GM12864 (cell line): ENCODE measurements at places on chromosomes 7 and 10.

- peak; percentile 19 for DNase-seq
Measured at GRCh38 chr10:30284865-30285594, 64.0 kb downstream of the MTPAP start.

- DNase-seq, result no peak
Measured at GRCh38 chr10:78867555-78867939, 201.2 kb upstream of the ZMIZ1 start.

DNA sequence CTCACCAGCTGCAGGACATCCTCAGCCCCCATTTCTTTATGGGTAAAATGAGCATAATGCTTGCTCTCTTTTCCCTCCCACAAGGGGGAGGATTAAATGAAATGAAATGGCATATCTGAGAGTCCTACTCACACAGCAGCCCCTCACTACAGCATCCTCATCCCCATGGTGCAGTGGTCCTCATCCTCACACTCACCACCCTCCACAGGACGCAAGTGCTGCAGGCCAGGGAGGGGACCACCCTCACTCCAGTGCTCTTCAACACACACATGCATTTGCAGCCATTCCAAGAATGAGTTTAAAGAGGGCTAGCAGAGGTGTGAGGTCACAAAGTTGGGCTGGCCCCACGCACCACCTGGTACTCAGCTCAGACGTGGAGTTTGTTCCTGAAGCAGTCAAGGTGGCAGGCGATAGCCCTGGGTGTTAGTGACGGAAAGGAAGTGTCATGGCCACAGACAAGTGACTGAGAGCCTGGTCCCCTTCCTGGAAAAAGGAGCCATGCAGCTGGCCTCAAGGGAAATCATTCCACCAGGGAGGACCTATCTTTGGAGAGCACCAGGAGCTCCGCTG lies 234.0 kb downstream of the TNS3 start:
- DNase-seq, result no peak

GRCh38 chr7:37320140-37320847 lies 128.4 kb downstream of the ELMO1 start:
- DNase-seq, result no peak

GRCh38 chr7:91543646-91544045 lies 279.4 kb downstream of the FZD1 start:
- no peak for DNase-seq

GRCh38 chr10:48681740-48682139 lies 2.9 kb upstream of the WDFY4 start:
- DNase-seq, result no peak

DNA sequence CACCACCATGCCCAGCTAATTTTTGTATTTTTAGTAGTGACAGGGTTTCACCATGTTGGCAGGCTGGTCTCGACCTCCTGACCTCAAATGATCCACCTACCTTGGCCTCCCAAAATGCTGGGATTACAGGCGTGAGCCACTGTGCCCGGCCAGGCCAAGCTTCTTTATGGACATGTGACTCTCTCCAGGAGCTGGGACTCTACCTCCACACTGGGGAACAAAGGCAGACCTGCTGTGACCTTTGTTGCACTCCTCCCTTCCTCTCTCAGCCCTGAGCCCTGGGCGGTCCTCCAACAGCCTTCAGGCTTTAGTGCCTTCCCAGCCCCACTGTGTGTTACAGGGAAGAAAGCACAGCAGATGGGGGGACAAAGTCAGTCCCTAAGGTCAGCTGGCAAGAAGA lies 55.0 kb upstream of the DUSP5 start:
- DNase-seq, result no peak

DNA sequence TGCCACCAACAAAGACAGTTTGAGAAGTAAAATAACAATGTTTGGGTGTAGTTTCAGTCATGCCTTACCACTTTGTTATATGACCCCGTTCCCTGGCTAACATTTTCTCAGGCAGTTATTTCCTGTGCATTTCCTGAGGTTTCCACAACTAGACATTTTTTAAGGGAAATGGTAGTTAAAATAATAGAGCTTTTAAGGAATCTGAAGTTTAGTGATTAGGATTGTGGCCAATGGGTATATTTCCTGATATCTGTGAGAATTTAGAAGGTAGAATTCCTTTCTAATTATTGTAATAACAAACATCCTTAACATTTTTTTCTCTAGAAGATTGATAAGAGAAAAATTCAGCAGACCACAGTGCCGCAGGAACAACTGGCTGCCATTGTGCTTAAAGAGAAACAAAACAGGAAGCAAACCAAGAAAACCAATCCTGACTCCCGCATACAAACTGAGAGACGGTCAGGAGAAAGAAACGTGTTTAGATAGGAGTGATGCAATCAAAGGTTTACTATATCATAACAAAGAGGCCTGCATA lies 193.6 kb downstream of the MBL2 start:
- DNase-seq, result no peak

DNA sequence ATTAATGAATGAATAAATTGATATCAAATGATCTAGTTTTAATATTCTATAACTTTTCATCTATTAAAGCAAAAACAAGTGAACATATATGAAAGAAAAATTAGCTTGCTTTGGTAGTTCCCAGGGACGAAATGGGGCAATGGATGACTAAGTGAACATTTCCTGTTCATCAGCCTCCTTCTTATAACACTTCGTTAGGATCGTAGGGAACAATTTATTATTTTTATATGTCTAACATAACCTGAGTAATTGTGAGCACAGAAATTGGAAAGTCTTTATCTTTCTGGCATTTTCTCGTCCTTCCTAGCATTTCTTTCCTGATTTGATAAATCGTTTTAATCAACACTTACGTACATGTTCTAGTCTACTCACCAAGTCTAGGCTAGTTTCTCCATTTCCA lies 59.1 kb upstream of the PPP1R3C start:
- no peak for DNase-seq

DNA sequence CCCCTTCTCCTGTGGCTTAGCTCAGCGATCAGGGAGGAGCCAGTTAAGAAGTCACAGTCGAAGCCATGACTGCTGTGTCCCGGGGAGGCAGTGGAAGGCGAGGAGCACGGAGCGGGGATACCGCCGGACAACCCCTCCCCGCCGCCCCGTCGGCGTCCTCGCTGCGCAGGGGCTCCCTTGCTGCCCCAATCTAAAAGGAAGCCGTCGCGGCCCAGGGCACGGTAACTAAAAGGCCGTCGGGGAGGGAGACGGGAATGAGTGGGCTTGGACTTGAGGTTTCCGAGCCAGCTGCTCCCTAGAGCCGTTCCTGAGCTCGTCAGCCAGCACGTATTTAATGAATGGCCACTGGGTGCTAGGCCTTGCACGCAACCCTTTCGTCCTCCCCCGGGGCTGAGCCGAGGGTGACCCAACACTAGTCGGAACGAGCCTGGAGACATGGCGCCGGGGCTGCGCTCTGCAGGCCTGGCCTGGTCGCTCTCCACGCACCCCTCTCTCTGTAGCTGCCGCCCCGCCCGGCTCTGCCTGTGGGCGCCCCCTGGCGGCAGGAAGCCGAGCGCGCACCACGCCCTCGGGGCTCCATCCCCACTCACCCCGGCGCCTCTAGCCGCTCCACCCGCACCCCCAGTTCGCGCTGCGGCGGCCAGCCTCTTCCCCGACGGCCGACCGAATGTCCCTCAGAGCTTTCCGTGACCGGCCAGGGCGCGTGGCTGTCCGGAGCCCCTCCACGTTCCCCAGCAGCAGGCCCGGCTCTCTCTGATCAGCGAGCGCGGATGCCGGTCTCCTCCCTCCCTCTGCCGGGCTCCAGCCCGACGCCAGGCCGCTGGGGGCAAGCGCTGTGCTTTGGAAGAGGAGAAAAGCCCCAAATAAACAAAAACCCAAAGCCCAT lies 29.3 kb upstream of the KCNK18 start:
- no peak for DNase-seq

- DNase-seq, result no peak
Measured at GRCh38 chr7:80047856-80048459, 86.7 kb upstream of the GNAI1 start.

DNA sequence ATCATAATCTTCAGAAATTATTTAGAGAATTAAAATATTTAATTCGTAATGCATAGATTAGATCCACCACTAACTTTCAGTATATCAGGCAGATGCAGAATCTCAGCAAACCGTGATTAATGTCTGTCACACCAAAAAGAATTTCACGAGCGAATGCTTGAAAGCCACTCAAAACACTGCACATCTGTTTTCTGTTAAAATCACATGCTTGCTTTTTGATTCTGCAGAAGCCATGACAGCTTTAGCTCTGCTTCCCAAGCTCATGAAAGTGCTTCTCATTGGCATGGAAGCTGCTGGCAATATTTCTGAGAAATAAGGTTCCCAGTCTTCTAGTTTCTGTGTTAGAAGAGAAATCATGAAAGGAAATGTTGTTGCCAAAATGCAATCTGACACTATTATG lies 837.8 kb upstream of the LRRN3 start:
- DNase-seq, result no peak

DNA sequence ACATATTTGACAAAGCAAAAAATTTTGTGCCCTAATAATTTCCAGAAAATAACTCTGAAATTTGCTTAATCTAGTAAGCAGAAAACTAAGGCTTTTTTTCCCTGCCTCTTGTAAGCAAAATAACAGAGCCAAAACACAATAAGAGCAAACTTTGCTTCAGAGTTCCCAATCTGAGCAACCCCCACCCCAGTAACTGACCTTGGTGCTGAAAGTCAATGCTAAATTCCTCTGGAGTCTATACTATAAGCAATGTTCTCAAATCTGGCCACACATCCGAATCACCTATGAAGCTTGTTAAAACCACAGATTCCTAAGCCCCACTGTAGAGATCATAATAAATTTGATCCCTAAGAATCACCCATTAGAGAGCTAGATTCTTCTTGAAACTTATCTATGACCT lies 150.5 kb downstream of the ELAPOR2 start:
- DNase-seq, result no peak

GRCh38 chr7:26663874-26664273 lies 200.5 kb downstream of the SKAP2 start:
- no peak for DNase-seq

GRCh38 chr7:129676017-129676897 lies 64.7 kb downstream of the NRF1 start:
- no peak for DNase-seq

DNA sequence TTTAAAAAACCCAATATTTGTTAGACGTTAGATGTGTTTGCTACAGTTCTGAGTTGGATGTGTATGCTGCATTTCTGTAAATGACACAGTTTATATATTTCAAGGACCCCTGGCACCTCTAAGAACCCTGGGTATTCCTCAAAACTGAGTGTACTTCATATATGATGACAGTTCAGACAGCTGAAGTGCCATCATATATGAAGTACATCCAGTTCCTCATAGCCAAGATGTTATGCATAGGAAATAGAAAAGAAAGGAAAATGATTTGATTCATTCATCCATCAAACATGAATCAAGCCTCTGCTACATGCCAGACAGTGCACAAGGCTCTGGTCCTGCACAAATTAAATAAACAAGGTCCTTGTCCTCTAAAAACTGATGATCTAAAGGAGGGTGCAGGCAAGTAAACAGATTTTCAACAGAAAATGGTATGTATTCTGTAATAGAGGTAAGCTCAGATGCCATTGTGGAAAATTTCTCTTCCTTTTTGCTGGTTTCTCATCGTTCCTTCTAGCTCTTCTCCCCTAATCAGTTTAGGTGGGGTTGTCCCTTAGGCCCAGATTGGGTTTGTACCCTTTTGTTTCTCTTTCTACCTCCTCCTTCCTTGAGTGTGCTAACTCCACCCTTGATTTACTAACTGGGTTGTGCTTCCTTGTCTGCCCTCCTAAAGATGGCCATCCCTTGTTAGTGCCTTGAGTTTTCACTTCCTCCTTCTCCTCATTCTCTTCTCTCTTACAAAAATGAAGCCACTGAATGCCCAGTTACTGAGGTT lies 25.3 kb upstream of the SMIM30 start:
- peak; percentile 16 for DNase-seq

DNA sequence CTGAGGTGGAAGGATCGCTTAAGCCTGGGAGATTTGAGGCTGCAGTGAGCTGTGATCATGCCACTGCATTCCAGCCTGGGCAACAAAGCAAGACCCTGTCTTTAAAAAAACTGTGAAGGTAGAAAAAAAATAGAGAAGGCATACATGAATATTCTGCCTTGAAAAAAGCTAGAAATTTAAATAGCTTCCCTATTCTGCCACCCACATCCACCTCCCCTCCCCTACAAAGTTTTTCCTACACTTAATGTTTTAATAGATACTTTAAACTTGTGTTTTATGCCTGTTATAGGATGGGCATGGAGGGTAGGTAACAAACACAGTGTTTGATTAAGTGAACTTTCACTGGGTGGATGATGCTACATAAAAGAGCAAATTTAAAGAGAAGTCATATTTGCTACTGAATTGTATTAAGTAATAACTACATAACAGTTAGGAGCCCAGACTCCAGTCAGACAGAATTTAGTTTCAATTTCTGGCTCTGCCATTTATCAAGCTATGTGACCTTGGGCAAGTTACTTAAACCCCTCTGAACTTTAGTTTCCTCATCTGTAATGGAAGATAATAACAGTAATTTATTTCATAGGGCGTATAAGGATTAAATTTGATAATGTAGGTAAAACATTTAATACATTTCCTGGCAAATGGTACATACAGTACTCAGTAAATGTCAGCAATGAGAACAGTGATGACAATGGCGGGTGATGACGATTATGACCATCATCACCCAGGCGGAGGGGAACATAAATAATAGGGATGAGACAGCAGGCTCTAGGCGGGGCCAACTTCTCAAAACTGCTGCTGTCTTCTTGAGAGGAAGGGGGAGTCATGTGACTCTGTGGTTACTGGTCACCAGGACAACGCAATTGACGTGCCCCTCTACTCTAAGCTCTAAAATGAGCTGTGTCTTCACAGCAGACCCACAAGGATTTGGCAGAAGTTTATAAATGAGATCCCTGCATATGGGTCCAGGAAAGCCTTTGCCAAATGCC lies 15.8 kb downstream of the DNMBP start:
- no peak for DNase-seq

DNA sequence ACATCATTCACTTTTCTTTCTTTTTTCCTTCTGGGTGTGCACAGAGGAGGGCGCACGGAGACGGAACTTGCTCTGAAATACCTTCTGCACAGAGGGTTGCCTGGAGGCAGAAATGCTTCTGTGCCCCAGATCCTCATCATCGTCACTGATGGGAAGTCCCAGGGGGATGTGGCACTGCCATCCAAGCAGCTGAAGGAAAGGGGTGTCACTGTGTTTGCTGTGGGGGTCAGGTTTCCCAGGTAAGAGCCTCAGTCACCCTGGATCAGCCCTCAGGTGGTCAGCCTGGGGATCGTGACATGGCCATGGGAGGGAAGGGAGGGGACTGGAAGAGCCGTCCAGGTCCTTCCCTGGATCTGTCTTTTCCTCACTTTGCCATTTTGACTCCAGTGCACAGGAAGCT lies 33.6 kb downstream of the VWA2 start:
- DNase-seq, result no peak

DNA sequence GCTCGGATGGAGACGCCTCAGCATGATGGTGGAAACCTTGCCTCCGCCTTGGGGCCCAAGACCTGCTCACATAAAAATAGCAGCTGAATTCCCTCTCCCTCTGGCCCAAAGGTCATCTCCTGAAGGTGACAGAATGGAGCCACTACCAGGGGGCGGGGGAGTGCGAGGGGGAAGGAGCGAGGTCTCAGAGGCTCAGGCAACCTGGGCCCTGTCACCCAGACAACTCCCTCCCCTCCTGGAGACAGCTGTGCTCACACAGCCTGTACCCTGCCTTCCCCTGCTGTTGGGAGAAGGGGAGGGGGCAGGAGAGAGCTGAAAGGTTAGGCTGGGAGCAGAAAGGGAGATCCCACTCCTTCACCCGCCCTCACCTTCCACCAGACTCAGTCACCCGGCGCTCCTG lies 173.0 kb upstream of the RHEB start:
- no peak for DNase-seq
